ENCODE measurements at places on chromosomes 6 and 20.

DNA sequence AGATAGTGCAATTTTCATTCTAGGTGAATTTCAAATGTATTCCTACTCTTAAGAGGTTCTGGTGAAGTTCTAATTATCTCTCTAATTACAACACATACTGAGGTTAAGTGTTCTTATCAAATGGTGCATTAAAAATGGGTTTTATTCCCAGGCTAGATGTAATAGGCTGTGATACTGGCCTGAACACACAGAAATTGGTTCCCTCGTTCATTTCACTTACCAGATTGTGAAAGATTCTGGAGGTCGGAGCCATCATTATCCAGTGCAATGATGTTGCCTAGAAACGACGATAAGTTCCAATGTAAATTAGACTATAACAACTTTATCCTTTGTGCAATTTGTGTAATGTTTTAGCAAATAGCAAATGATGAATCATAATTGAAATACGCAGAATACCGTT, 172.6 kb upstream of the SOX4 start:
- DNase-seq, result no peak

GRCh38 chr6:46453741-46454316, 37.4 kb downstream of the RCAN2 start:
- no peak for DNase-seq

DNA sequence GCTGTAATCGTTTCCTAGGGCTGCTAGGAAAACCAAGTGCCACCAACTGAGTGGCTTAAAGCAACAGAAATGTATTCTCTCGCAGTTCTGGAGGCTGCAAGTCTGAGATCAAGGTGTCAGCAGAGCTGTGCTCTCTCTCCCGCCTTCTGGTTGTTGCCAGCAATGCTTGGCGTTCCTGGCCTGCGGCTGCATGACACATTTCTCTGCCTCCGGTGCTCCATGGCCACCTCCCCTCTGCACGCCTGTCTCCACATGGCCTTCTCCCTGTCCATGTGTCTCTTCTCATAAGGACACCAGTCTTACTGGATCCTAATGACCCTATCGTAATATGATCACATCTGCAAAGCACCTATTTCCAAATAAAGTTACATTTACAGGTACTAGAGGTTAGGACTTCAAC, 91.7 kb upstream of the AKAP12 start:
- no peak for DNase-seq

DNA sequence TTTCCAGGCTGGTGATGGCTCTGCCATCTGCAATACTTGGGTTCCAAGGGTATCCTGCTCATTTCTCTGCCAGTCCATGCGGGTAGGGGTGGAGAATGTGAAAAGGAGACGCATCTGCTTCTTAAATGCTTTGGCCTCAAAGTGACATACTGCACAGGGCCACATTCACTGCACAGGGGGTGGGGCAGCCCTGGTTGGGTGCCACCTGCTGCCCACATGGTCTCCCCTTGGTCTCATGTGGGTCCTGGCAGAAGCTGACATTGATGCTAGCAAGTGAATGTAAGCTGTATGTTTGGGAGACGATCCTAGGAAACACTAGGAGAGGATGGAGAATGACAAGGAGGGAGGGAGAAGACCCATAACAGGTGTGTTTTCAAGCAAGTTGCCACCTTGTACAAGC, 140.9 kb downstream of the EDN3 start:
- no peak for DNase-seq

- peak; percentile 87 for DNase-seq
Observed at GRCh38 chr6:169092375-169092774, 161.3 kb downstream of the THBS2 start.

DNA sequence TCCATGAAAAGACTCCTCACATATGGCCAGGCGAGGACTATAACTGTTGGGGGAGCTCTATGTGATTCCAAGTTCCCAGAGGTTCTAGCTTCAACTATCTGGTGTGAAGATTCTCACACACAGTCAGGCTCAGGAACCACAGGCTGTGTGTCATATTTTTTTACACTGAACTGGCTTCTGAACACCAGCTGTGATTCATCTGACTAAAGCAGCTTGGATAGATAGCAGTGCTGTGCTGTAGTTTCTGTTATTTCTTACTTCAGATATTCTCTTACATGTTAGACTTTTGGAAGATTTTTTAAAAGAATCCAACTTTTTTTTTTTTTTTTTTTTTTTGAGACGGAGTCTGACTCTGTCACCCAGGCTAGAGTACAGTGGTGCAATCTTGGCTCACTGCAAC, 140.7 kb upstream of the MCHR2 start:
- DNase-seq, result peak; percentile 51

DNA sequence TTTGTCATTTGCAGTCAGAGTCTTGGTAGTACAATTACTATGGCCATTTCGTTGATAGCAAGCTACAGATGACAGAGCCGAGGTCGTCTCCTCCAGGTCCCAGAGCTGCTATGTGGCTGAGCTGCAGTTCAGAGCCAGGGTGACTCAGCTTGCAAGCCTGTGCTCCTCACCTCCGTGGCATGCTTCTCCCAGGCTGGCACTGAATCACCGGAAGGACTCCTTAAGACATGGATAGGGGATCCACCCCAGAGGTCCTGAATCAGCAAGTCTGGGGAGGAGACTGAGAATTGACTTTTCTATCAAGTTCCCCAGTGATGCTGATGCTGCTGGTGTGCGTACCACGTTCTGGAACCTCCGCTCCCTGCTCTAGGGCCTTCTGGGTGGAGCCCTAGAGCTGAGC, 291.2 kb downstream of the CDH26 start:
- peak; percentile 40 for DNase-seq

GRCh38 chr20:32359633-32360332, 1.7 kb downstream of the ASXL1 start:
- DNase-seq, result peak; percentile 56

GRCh38 chr6:167549213-167549612, 224.3 kb downstream of the TTLL2 start:
- no peak for DNase-seq

- peak; percentile 90 for DNase-seq
Observed at GRCh38 chr20:45433316-45433715, 17.4 kb downstream of the PIGT start.
